ENCODE measurements at places on chromosomes 3 and 15.
A peak's percentile ranks its signal among the peaks of the same experiment; 100 is the strongest.

DNA sequence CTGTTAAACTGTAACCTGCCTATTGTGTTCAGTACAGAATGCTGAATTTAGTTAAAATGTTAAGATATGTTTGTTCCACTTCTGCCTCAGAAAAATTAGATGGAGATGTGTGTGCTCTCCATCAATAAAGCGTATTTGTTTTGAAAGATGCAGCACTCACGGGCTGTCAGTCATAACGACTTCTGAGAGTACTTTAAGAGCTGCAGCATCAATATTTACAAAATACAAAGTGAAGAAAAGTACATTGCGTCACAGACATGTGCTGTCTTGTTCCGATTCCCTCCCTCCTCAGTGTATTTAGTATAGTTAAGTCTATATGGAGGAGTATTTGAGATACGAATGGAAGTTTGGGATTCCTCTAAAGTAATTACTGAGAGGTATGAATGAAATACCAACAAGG, 166.6 kb downstream of the BBX start:
- no peak for DNase-seq

GRCh38 chr15:70664494-70664893, 98.9 kb downstream of the UACA start:
- no peak for DNase-seq

GRCh38 chr15:50774450-50774849, 8.9 kb upstream of the SPPL2A start:
- no peak for DNase-seq

DNA sequence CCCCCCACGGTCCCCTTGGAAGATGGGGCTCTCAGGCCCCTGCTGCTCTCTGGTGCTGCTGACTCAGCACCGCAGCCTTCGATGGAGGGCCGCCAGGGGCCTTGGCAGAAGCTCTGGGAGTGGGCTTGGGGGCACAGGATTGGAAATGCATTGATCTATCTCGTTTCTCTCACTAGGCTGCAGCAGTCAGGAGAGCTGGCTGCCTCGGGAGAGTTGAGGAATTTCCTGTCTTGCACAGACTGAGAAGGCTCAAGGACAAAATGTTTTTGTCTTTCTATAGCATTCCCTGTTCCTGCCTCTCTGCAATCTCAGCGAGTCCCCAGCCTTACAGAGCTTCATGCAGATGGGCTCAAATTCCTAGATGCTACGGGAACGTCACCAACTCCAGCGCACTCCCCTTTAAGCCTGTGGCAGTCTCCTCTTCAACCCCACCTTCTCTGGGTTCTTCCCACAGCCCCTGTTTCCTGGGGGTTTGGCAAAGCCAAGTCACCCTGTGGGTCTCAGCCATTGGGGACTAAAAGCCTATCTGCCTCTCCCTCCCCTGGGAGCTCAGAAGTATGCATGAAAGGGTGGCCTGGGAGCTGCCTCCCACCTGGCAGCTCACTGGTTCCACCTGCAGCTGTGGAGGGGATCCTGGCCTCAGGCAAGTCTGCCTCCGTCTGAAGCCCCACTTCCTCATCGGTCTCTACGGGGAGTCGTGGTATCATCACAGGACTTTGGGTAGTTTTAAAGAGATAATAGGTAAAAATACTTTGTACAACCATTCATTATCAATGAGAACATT, 127.4 kb upstream of the HACD2 start:
- no peak for DNase-seq

- no peak for DNase-seq
Measured at GRCh38 chr3:113468539-113468938, 27.2 kb upstream of the CFAP44 start.

- DNase-seq: no peak
Measured at GRCh38 chr3:139251529-139251928, 92.3 kb upstream of the MRPS22 start.

GRCh38 chr3:122825460-122825859, 30.6 kb downstream of the SLC49A4 start:
- no peak for DNase-seq

GRCh38 chr3:84109911-84110310, 848.9 kb upstream of the CADM2 start:
- DNase-seq: no peak

DNA sequence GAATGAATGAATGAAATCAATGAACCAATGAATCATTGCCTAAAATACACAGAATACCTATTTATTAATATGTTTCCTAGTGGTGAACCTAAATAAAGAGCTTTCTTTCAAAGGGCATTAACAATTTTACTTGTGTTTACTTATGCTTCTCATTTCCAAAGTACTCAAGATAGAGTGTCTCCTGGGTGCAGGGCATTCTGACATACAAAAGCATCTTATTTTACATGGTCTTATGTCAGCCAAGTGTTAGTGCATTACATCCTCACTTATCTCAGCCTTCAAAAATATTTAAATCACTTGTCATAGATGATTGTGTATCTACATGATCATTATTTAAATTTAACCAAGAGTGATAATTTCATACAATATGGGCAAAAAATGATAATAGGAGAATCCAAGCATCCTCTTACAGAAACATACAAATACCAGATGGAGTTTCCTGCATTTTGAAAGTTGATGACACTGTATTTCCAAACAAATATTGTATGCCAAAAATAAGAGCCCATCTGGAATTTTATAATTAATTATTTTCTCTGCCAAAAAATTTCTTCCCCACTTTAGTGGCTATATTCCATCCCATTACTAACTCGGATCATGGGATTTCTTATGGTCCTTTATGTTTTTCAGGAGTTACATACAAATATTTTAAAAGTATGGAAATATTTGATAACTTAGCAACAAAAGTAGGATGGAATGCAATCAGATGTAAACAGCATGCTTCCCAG, 279.0 kb downstream of the RBMS3 start:
- no peak for DNase-seq

GRCh38 chr15:98800437-98801233, 152.3 kb downstream of the IGF1R start:
- peak; percentile 75 for DNase-seq

GRCh38 chr3:157793745-157794144, 290.5 kb upstream of the VEPH1 start:
- DNase-seq: no peak

DNA sequence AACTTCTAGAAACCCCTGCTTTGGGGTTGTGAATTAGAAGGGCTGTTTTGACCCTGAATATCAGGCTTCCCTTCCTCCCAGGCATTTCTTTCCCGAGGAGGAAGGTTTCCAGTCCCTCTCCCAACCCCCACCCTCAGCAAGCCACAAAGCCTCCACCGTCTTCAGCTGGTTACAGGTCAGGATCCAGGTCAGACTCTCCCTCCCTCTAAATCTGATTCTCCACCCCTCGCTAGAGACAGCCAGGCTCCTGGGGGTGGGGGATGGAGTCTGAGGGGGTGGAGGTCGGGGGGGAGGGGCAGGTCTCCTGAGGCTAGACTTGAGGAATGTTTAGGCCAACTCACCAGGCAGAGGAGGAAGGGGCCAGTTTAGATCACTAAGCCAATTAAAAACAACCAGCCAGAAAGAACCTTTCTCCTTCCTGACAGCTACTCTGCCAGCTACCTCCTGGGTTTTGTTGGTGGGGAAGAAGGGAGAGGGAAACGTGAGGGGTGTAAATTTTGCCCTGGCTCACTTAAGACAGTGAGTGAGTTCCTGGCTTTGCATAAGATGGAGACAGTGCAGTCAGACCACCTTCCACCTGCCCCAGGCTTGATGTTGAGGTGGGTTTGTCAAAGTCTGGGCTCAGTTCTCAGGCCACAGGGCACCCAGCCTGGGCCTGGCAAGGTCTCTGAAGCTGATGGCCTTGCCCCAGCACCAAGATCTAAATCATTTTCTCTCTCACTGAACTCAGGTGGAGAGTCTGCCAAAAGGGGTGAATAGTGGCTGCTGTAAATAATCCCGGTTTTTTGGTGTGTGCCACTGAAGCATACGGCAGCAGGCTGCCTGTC, 19.5 kb downstream of the BMF start:
- no peak for DNase-seq

DNA sequence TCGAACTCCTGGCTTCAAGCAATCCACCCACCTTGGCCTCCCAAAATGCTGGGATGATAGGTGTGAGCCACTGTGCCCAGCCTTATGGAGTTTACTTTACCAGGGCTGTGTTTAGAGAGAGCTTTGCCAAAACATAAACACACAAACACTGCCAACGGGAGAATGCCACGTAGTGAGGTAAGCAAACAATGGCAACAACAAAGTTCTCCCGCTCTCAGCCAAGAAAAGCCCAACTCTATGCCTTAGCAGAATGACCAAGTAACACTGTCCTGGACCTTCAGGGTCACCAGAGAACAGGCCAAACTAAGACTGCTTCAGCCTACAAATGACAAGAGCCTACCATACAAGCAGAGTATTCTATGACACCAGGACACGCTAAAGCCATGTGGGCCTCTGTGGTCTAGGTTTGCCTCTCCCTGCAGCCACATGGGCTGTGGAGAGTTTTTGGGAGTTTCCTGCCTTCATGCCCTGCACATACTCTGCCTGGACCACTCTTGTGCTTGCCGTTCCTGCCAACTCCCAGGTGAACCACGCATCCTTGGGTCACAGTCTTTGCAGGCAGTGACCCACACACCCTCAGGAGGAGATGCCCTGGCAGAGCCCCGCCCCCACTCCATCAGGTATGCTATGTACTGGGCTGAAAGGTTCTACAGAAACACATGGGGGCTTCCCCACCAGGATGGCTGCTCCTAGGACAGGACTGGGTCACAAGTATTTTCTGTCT, 21.6 kb upstream of the CNBP start:
- DNase-seq: no peak

GRCh38 chr15:33476908-33477307, 166.1 kb downstream of the RYR3 start:
- DNase-seq: no peak

- no peak for DNase-seq
Measured at GRCh38 chr3:122230174-122230573, 46.7 kb downstream of the CASR start.

DNA sequence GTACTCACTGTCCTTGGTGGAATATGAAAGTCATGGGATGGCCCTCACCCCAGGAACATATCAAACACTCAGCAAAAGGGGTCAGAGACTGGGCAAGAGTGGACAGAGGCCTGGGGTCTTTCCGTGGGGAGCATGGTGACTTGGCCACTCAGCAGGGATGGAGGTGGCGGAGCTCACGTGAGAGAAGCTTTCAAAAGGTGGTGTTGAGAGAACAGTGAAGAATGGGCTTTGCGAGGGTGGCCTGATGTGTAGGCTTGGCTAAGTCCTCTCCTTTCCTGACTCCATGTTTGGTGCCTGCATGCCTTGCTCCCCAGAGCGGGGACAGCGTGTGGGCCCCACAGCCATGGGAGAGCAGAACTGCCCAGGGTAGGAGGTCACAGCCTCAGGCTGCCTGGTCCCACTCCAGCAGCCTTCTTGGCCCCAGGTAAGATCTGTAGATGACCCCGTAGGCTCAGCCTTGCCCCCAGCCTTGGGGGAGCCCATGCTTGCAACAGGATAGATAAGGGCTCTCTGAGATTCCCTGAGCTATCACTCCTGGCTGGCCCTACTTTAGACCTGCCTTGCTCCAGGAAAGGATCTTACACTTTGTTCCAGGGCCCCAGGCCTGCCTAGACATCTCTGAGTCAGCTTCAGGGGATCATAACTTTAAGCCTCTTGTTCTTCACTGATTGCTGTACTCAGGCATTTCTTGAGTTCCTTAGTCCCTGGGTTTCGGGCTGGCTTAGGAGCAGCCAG, 17.0 kb downstream of the RPLP1 start:
- DNase-seq: no peak

DNA sequence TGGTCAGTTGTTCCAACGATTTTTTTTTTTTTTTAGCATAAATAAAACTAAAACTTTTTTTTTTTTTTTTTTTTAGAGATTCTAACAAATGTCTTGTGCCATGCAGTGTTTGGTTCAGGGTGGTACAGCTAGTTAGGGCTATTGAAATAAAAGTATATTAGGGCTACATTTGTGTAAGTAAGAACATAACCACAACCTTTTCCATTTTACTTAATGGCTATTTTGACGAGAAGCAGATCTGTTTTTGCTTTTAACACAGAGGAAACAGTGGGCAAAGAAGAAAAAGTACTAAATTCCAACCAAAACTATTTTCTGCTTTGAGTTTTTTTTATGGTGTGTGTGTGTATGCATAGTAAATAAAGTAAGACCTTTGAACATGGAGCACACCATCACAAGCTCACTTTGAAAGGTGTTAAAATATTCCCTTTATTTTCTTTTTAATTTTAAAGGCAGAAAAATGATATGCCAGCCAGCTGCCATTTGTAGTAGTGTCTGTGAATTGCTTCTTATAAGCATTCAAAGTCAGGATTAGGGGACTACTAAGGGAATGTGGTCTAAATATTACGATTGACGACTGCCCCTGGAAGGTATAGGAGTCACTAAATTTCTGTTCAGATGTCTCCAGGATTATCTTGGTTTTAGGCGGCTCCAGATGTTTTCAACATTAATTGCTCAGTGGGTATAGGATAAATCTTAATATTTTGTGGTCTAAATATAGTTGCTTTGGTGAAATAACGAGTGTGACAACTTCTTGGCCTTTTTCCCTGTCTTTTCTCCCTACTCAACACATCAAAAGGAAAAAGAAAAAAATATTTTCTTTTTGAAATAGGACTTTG, 3.1 kb downstream of the RARB start:
- no peak for DNase-seq

DNA sequence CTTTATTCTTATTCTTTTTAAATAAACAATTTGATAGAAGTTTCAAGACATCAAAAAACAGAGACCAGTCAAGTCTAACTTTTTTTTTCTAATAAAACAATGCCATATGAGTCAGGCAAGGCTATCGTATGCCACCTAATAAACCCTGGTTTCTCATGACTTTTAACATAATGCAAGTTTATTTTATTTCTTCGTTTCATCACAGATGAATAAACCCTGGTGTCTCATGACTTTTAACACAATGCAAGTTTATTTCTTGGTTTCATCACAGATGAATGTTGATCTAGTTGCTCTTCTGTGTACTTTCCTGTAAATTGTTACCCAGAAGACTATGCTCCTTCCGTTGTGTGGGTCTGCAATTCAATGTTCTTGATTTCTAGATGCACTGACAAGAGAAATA, 905.4 kb downstream of the ROBO2 start:
- DNase-seq: no peak

DNA sequence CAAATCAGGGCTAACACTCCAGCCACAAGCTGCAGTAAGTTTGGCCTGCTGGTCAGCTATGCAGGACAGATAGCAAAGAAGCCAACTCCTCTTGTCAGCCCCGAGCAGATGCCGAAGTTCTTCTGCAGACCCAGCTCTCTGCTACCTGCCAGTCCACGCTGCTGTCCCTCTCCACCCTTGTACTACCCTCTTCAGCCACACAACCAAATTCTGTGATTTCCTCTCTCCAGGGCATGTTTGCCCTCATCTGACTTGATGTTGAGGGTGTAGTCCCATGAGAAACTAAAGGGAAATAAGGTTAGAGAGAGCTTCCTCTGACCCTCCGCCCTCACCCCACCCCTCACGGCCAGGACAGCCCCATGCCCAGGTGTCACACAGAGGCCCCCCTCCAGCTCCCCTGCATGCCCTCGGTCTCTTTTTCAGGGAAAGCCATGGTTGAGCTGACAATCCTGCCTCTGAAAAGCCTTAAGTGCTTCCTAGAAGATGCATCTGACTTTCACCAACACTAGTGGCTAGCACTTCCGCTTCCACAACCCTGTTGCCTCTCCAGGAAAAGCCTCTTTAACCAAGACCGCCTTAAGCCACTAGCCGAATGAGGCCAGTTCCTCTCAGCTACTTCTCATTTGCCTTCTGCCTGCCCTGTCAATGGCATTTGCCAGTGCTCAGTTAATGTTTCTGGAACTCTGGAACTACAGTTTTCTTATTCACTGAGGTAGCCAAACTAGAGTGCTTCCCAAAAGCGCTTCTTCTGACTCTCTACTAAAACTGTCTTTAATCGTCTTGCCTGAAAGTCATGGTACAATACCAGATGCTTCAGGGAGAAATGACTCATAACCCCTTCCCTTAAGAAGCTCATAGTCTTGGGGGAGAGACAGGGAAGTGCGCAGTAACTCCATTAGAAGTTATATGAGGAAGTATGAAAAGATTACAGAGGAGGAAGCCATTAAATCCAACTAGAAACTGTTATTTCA, 300.4 kb upstream of the STT3B start:
- no peak for DNase-seq
